ENCODE measurements at places on chromosomes 4 and X.

GRCh38 chr4:54695788-54696187 is 38.0 kb downstream of the KIT start:
- no peak for DNase-seq

GRCh38 chrX:84046403-84046984 is 141.5 kb downstream of the RPS6KA6 start:
- no peak for DNase-seq

- DNase-seq, result no peak
Observed at GRCh38 chrX:115297189-115297588, 7.7 kb downstream of the LUZP4 start.

- no peak for DNase-seq
Observed at GRCh38 chr4:53852343-53852742, 212.1 kb downstream of the CHIC2 start.

- no peak for DNase-seq
Observed at GRCh38 chr4:133593764-133594163, 444.7 kb downstream of the PCDH10 start.

- no peak for DNase-seq
Observed at GRCh38 chr4:105875233-105875632, 20.0 kb upstream of the NPNT start.

GRCh38 chr4:87559090-87559837 is 30.1 kb upstream of the SPARCL1 start:
- DNase-seq, result peak; percentile 69

- DNase-seq, result peak; percentile 37
Observed at GRCh38 chrX:41350150-41350975, 16.4 kb downstream of the DDX3X start.

GRCh38 chr4:118351851-118352827 is 664 bp downstream of the PRSS12 start:
- peak; percentile 13 for DNase-seq

DNA sequence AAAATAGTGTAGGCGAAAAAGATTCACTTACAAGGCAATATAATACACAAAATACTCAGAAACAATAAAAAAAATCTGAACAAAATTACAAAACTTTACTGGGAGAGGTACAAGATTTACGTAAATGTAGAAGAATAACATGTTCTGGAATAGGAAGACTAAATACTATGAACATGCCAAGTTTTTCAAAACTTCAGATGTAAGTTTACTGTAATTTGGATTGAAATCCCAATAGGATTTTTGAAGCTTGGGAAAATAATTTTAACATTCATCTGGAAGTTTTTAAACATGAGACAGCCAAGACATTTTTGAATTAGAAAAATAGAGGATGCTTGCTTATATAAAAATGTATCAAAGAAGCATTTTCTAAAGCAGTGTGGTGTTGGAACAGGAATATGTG is 30.5 kb upstream of the CT83 start:
- no peak for DNase-seq

DNA sequence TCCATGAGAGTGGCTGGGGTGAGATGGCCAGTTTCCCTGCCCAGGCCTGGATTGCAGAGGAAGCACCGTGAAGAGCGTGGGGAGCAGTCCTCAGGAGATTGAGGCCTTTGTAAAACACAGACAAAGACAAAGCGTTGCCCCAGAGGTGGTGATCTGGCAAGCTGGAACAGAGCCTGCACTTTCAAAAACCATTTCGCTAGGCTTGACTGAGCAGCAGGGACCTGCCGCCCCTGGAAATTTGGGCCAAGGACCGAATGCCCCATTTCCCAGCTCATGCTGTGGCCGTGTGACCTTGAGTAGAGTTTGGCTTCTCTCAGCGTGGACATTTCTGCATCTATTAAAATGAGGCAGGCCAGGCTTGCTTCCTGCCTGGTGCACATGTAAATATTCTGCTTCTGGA is 381.4 kb downstream of the BCOR start:
- DNase-seq, result no peak

DNA sequence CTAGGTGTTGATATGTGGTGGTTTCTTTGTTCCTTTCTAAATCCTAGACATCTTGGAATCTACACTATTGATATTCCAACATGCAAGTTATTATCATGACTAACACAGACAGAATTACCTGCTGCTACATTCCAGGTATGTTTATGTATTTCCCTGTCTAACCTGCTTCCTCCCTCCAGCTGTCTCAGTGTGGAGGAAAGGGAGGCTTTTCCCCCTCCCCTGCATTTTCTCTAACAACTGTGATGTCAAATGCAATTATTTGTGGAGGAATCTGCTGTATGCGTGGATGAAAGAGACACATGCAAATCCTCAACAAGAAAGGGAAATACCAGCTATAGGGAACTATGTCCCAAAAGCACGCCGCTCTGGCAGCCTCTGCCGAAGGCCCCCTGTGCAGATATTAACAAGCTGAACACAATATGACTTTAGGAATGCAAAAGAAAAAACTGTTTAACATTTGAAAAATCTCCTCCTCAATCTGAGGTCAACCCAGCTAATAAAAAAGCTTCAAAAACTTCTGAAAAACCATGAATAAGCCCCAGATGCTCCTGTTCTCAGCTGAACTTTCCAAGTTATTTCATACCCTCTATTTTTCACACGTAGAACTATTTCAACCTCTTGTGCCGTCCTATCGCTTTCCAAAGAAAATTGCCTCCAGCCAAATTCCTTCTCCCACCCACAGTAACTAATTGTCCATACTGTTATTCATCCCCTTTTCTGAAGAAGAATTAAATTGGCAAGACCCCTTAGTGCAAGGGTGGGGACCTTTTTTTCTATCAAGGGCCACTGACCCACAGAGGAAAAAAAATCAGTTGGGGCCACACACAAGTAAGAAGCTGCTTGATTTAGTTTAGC is 225.1 kb upstream of the GPC4 start:
- no peak for DNase-seq

GRCh38 chrX:121635141-121635540 is 587.7 kb downstream of the GLUD2 start:
- no peak for DNase-seq

- no peak for DNase-seq
Observed at GRCh38 chrX:17527135-17527701, 152.2 kb downstream of the NHS start.

DNA sequence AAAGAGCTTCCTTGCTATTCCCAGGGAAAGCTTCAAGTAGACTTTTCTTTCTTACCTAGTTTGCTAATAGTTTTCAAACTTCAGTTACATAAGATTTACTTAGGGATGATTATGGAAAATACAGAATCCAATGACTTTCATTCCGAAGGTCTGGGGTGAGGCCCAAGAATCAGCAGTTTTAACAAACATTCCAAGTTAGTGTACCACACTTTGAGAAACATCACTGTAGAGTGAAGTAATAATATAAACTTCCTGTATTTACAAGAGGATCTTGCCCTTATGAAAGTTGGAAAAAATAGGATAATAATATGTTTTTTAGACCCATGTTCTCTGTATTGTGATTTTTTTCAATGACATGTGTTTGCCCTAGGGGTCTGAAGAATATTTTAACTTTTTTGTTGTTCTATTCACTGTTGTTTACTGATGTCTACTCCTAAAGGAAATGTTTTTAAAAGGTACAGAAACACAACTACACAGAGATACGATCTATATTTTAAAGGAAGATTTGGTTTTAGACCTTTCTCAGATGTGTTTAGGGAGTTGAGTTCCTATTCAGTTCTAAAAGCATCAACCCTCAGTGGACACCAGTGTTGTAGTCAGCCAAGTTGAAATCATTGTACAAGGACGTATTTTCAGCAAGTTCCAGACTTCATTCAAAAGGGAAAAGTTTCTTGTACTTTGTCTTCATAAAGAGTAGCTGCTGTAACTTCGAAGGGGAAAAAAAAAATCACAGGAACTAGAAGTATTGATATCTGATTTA is 295.8 kb upstream of the SLC7A11 start:
- no peak for DNase-seq

DNA sequence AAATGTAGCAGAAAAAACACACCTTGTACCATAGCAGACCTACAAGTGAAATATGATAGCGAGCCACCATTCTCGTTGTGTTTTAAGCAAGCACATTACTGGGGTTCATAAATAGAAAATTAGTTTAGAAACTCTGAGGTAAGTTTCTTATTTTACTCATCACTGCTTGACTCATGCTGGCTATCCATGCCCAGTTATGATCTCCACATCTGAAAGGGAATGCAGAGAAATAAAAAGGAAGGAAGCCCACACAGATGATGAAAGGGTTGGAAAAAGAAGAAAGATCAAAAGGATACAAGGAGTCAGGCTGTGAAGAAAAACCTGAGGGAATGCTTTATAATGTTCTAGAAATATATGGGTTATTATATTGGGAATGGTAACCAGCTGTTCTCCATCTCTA is 54.5 kb downstream of the CAMK2D start:
- no peak for DNase-seq

GRCh38 chr4:145417348-145418130 is 64.1 kb upstream of the SMAD1 start:
- DNase-seq, result no peak

GRCh38 chrX:153576961-153577360 is 22.0 kb downstream of the CCNQ start:
- DNase-seq, result no peak

DNA sequence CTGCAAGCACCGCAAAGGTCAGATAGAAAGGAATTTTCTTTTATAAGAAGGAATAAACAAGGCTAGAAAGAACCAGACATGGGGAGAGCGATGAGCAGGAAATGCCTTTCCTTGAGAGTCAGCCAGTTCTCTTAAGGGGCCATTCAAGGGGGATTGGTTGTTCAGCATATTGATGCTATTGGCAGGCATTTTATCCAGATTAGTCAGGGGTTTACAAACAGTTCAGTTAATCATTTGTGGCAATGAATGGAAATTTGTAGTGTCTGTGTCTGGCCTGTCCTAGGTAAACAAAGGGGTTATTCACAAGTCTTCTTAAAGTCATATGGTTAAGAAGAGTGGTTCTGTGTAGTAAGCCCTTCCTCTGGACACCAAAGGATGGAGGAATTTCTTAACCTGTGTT is 184.7 kb upstream of the FRMPD4 start:
- no peak for DNase-seq

DNA sequence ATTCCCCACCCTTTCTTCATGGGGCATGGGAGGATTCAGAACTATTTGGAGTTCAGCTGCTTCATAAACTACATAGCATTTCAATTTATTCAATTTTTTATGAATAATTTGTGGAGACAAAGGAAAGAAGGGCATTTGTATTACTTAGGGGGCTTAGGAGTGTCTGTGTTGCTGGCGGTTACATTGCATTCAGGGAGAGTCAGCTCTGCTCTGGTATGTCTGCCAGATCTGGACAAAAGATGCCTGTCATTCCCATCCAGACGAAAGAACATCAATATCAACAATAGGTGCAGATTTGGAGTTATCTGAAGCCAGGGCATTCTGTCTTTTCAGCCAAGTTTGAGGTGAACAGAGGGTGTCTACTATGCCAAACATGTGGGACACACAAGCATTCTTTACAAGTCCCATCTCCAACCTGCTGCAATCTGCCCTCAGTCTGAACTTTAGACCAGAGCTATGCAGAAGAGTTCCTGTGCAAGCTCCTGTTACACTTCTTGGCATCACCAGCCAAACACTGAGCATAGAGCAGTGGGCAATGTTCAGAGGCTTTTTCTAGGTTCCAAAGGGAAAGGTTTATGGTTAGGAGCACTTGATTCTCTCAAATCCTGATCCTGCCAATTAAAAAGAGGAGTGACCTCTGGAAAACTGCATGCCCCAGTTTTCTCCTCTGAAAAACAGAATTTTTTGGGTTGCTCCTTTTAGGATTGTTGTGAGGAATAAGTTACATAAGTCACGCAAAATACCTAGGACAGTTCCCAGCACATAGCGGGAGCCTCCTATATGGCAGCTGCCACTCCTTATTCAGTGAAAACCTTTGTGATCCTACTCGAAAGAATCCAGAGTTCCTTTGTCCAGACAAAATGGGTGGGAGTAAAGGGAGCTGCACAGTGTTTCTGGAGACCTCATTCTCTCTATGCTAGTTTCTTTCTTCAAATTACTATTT is 719.5 kb upstream of the SLIT2 start:
- DNase-seq, result no peak

- no peak for DNase-seq
Observed at GRCh38 chr4:108849611-108850168, 86.8 kb upstream of the ETNPPL start.

GRCh38 chrX:15903186-15903681 is 48.6 kb upstream of the AP1S2 start:
- no peak for DNase-seq

GRCh38 chr4:91916219-91916618 is 387.5 kb upstream of the GRID2 start:
- DNase-seq, result no peak

DNA sequence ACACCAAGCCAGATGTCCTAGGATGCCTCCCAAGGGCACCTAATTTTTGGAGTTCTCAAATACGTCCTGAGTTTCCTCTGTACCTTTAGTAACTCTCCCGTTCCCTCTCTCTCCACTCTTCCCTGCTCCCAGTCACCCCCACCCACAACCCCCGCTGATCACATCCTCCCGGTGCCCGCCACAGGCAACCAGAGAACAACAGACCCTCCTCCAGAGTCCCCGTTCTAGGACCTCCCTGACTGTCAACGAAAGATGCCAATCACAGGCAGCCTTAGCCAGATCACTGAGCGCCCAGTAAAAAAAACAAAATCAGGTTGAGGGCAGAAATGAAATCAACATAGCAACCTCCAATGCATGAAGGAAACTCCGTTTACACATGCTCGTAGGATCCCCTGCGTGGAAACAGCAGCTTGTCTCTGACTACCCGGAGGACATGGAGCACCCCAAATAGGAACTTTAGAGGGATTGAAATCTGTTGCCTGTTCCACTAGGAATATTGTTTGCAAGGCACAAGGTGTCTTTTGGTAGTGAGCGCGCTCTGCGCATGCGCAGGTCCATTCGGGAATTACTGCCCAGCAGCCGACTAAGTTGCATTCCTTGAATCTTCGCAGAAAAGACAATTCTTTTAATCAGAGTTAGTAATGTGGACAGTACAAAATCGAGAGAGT is at the start of gene GABRB1:
Gene GABRB1, plus strand, starts transcription at position 557 of the 668 bp plus-strand sequence.
- peak; percentile 9 for DNase-seq

- no peak for DNase-seq
Observed at GRCh38 chrX:119672426-119672825, 20.5 kb downstream of the SEPTIN6 start.

GRCh38 chr4:53455766-53456165 is 78.3 kb downstream of the FIP1L1 start:
- no peak for DNase-seq

- peak; percentile 24 for DNase-seq
Observed at GRCh38 chrX:2638279-2638678, 52.8 kb upstream of the CD99 start.

GRCh38 chrX:10533696-10534365 is 86.6 kb downstream of the MID1 start:
- no peak for DNase-seq

GRCh38 chr4:59200992-59201391 is 1999.1 kb upstream of the ADGRL3 start:
- no peak for DNase-seq

DNA sequence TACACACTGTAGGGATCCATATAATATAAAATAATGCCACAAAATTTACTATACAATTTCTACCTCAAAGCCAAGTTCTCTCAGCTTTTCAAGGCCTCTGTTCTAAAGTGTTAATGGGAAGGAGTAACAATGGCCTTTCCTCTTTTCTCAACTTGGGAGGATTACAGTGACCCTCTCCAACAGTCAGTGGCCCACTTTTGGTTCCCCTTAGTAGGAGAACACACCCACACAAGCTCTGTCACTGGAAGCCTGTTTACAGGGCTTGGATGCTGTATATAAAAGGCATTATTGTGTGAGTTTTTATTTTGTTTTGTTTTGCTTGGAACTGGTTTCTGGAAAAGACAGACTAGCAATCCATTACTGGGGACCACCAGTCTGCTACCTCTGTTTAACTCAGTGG is 1.8 kb downstream of the ARHGEF6 start:
- DNase-seq, result no peak

GRCh38 chr4:159608436-159608835 is 505.6 kb downstream of the RAPGEF2 start:
- DNase-seq, result no peak

Measured in CD4-positive, alpha-beta T cell treated with Interleukin-21 for 1 hour (primary cell).